ENCODE measurements at places on chromosomes 5 and 9.

- no peak for DNase-seq
Observed at GRCh38 chr9:117400171-117400570, 14.7 kb downstream of the ASTN2 start.

DNA sequence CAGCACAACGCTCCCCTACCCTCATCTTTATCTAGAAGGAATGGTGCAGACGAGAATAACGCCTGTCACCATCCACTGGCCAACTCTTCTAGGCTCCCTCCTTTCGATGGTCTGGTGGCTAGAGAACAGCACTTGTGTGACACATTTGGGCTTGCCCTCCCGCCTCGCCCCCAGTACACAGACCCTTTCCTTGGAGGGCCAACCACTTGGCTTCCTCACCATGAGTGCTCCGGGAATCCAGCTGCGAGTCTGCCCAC, 1.4 kb downstream of the GNAQ start:
- DNase-seq, result peak; percentile 81

GRCh38 chr5:120684749-120685415, 220.8 kb downstream of the PRR16 start:
- peak; percentile 13 for DNase-seq

DNA sequence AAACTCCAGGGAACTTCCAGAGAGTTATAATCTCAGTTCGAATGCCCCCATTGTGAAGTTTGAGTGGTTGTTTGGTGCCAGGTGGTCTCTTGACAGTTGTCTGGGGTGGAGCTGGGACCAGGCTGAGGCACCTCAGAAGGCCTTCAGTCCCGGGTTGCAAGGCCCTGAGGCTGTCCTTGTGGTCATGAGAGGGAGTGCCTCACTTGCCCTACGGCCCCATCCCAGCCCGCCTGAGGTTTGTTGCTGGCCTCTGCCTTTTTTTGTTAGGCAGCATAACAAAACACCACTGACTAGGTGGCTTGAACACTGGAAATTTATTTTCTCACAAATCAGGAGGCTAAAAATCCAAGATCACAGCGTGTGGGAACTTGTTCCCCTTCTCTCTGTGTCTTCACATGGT, 73.0 kb upstream of the PAPPA start:
- DNase-seq, result no peak

DNA sequence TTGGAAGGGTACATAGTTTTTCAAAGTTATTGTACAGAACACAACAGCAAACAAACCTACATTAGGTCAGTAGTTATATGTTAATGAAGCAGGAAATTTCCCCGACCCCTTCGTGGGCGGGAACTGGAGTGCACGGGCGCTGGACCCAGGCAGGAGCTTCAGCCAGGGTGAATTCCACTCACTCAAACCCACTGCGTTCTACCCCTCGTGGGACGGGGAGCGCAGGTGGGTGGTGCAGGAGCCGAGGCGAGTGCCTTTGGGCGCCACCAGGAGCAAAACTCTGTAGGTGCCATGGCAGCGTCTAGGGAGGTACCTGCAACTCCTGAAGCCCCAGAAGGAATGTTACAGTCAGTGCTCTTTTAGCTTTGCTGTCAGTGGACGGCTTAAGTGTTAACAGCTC, 29.6 kb upstream of the ERAP1 start:
- no peak for DNase-seq

DNA sequence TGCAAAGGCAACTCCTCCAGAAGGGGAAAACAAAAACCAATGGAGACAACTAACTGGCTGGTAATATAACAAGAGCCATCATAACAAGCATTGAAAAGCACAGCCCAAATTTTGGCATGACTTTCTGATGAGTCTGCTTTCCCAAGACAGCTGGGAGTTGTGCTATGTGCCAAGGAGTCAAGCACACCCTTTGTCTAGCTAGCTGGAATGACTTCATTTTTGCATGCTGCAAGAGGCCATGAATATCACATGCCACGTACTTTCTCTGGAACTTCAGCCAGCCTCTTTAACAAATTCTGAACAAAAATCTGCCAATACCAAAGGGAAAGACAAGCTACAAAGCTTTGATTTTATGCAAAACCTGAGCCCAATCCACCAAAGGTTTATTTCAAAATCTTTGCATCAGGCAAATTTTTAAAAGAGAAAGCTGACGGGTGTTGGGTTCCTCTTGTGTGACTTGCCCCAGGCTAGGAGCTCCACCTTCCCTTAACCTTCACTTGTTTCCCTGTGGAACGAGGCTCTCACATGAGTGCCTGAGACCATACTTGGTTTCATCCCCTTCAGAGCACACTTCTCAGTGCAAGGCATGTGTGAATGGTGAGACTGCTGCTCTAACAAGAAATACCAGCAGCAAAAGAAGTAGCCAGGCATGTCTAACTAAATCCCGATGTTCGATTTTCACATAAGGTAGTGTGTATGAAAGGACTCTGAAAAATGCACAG, 47.3 kb downstream of the S1PR3 start:
- DNase-seq, result no peak

DNA sequence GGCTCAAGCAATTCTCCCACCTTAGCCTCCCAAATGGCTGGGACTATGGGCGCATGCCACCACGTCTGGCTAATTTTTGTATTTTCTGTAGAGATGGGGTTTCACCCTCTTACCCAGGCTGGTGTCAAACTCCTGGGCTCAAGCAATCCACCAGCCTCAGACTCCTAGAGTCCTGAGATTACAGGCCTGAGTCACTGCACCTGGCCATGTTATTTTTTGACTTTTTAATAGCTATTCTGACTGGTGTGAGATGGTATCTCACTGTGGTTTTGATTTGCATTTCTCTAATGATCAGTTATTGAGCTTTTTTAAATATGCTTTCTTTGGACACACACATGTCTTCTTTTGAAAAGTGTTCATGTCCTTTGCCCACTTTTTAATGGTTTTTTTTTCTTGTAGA, 38.2 kb downstream of the FBXW2 start:
- DNase-seq, result no peak

- DNase-seq, result no peak
Observed at GRCh38 chr9:129187042-129187441, 9.0 kb upstream of the IER5L start.

GRCh38 chr9:106405871-106406435, 457.0 kb upstream of the ZNF462 start:
- no peak for DNase-seq

- no peak for DNase-seq
Observed at GRCh38 chr5:137462265-137462590, 36.9 kb downstream of the SPOCK1 start.

DNA sequence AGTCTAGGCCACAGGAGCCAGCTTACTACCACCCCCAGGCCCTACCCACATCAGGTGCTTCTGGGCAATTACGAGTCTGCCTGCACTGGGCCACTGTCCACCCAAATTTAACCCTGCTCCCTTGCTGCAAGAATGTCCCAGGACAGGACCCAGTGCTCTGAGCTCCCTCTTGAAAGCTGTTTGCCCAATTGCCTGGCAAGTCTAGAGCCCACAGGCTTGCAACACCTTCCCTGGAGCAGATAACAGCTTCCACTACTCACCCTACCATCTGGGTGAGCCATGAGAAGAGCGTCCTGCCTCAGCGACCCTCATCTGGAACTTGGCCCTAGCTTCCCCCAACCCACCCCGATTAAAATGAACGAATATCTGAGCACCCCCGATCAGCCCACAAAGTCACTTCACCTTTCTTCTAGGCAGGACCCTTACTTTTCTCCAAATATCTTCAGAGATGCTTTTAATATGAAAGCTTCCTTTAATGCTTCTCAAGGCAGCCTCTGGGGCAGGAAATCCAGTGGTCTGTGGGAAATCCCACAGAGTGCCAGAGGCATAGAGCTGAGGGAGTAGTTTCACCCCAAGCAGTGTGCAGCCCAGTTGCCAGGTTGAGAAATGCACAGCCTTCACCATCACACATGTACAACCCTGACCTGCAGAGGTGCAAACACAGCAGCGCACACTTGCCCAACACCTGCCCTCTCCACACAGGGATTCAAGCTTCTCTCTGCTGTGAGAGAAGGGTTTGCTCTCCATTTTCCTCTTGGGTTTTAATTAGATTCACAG, 10.6 kb downstream of the ACSL6 start:
- DNase-seq, result peak; percentile 58

DNA sequence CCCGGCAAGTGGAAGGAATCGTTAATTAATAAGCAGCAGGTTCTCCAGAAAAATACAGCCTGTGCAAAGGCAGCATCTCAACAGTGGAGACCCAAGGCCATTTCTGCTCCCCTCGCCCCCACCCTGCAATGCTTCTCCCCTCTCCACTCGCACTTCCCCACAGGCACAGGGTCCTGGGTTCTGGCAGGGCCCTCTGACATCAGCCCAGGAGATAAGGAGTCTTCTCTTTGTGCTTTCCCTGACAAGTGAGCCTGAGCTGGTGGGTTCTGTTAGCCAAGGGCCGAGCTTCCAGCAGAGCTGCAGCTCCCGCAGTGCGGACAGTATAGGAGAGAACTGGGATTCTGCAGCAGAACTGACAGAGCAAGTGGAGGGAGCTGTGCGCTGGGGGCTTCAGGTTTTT, 257.5 kb downstream of the NSG2 start:
- DNase-seq, result no peak

DNA sequence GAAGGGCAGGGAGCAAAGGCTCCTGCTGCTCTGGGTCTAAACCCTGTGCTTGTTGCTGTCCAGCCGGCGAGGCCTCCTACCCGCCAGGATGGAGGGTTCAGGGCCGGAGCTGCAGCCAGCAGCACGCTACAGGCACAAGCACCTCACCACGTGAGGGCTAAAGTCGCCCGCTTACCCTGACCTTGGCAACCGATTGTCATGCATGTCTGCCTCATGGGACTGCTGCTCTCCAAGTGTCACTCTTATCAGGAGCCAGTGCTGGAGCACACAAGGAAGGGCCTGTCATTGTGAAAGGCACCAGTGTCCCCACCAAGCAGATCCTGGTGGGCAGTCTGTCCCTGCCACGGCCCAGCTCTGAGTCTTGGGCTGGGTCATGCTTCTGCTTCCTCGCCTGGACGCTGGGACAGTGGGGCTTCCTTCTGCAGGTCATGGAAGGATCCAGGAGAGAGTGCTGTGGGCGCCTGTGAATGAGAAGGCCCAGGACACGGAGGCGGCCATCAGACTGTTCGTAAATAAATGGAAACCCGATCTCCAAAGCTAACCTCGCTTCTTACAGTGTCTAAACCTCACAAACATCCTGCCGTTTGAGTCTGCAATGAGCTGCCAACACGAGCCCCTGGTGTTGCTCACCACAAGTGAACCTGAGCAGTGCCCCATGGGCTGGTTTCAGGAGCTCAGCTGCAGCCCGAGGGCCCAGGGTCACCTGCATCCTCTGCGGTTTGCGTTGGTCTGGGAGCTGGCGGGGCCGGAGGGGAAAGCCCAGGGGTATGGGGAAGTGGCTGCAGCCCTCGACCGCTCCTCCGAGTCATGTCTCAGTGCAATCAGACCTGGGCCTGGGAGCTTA, 58.2 kb upstream of the RXRA start:
- DNase-seq, result peak; percentile 31

DNA sequence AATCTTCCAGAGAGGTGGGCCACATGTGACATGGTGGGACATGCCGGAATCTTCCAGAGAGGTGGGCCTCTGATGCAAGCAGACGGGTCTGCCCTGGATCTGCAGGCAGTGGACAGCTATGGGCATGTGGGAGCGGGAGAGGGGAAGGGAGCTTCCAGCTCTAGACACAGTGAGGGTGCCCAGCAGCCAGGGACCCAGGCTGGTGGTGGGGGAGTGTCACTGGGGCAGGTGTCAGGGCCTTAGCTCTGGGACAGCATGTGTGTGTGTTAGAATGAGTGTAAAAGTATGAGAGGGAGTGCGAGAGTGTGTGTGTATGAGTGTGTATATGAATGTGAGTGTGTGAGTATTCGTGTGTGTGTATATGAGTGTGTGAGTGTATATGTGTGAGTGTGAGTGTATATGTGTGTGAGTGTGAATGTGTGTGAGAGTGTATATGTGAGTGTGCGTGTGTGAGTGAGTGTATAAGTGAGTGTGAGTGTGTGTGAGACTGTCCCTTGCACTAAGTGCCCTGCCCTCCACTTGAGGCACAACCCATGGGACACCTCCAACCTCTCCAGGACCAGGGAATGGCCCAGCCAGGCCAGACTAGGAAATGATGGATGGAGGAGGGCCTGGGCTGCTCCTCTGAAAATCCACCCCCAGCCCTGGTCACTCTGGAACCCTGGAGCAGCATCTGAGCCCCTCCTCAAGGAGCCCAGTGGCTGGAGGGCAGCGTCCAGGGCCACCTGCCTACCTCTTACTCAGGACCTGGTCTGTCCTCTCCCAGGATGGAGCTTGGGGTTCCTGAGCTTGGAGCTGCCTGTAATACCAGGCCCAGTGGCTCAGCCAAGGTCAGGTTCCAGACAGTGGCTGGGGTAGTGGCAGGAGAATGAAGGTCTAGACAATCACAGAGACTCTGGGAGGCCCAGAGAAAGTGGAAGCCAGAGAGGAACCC, 122.2 kb downstream of the C9orf50 start:
- no peak for DNase-seq

- peak; percentile 22 for DNase-seq
Observed at GRCh38 chr9:36213989-36214388, 23.3 kb downstream of the CLTA start.

- no peak for DNase-seq
Observed at GRCh38 chr5:66929995-66930394, 266.6 kb downstream of the CD180 start.

GRCh38 chr9:20312732-20313131, 309.6 kb downstream of the MLLT3 start:
- no peak for DNase-seq

GRCh38 chr5:93924628-93925027, 183.2 kb upstream of the POU5F2 start:
- DNase-seq, result no peak

GRCh38 chr9:104743376-104743985, 4.0 kb upstream of the NIPSNAP3A start:
- peak; percentile 87 for DNase-seq

GRCh38 chr5:98109561-98110006, 663.9 kb upstream of the RGMB start:
- no peak for DNase-seq

DNA sequence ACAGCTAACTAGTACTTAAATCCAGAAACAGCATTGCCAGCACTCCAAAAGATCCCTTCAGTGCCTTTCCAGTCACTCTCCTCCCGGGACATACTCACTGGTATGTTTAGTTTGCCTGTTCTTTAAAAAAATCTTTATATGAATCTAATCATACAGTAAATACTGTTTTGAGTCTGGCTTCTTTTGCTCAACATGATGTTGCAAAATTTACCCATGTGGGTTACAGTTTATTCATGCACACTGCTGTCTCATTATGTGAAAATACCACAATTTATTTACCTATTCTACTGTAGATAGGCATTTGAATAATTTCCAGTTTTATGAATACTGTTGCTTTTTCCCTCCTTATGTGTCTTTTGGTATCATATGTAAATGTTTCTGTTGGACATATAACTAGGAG, 13.5 kb downstream of the NDFIP1 start:
- no peak for DNase-seq

GRCh38 chr5:139642891-139643871, 5.0 kb upstream of the CXXC5 start:
- no peak for DNase-seq

- peak; percentile 73 for DNase-seq
Observed at GRCh38 chr9:19471737-19472648, 63.2 kb downstream of the ACER2 start.
